ENCODE measurements at places on chromosomes 11 and 22.

- DNase-seq: no peak
Measured at GRCh38 chr11:131511794-131512193, 141.4 kb downstream of the NTM start.

GRCh38 chr22:35777335-35777975 is 59.8 kb downstream of the APOL5 start:
- DNase-seq: no peak

DNA sequence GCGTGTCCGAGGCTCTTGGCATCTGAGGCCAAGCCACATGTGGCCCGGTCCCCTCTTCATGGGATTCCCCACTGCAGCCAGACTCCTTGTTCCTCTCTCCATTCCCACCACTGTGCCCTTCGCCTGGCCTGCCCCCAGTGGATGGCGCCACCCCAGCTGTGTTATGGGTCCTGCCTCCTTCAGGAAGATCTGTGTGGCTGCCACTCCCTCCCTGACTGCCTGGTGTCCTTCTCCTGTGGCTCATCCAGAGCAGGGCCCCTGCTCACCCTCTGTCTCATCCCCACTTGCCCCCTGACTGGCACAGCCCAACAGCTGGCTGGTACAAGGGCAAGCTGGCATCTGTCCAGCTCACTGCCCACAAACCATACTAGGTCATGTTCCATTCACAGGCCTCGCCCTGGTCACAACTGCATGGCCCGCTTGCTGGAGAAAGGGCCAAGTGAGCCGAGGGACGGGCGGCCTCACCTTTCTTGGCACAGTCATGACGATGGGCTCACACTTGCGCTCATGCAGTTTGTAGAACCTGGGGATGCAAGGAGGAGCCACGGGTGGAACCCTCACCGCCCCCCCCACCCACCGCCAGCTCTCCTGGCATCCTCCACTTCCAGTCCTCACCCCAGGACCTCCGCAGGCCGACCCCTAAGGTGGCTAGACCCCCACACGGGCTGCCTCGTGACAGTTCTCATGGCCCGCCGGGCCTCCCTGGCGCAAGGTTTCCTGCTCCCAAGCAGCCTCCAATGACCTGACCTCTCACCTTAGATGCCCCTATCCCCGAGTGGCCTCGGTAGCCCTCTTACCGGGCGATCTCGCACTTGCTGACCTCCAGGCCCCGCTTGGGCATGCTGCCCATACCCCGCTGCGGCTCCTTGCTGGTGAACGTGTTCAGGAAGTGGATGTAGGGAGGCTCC is 2.1 kb upstream of the PTPRCAP start:
- DNase-seq: no peak

DNA sequence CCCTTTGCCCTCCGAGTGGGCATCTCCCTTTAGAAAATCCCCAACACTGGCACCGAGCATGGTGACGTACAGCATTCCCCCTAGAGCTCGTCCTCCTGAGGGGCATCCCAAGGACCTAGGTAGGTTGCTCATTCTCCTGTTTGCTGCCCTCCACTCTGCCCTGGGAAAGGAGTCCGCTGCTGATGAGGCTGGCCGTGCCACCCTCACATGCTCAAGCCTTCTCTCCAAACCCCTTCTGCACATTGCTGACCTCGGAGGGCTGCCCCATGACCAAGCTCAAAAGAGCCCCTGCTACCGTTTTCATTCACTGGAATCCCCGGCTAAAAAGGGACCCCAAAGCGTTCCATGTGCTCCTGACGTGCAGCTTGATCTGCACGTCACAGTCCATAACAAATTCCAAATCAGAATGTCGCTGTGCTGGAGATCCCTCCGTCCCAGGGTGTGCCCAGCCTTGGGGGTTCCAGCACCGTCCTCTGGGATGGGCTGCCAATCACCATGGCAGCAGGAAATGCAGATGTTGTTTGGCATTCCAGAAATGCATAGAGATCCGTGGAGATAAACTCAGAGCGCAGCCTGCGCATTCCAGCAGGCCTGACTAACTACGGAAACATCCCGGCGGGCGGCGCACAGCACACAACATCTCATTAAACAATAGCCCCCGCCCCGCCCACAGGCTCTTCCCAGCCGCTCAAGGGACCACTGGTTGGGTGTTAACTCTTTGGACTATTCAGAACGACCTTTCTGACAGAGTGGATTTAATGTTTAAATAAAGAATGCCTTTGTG is 26.3 kb upstream of the GNB1L start:
- peak; percentile 1 for DNase-seq

- DNase-seq: no peak
Measured at GRCh38 chr11:92140021-92140420, 84.6 kb upstream of the FAT3 start.

DNA sequence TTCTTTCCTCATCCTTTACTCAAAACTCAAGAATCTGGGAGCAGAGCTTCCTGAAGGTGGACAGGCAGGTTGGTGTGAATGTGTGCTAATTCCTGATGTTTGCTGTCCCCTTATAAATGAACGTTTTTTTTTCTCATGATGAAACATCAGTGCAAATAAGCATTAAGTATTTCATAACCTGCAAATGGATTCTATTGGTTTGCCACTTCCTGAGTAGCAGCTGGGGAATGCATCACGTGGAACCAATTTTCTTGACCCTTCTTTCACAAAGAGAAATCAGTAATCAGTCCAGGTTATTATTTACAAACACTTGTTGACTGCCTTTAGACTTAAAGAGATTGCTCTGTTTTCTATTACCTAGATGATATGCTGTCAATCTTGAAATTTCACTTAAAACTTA is 40.1 kb upstream of the SCN3B start:
- DNase-seq: no peak

DNA sequence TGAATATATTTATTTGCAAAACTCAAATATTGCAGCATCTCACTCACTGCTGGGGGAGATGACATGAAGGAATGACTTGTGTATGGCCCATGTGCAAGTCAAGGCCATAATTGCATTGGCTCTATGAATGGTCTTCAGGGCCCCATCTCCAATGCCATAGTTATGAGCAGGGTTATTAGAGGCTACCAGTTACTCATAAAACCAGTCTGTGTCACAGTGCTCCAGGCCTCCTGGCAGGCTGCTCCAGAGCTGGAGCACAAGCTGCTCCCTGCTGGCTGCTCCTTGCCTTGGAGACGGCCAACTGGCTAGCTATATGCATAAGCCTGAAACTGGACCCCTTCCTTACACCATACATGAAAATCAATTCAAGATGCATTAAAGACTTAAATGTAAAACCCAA is 145.7 kb downstream of the TRPC6 start:
- no peak for DNase-seq

- no peak for DNase-seq
Measured at GRCh38 chr11:60699284-60699691, at the start of gene MS4A8. TSS of gene MS4A8 (plus strand) at chr11:60699612. CDS start at chr11:60700861, 1,249 bp downstream.

- no peak for DNase-seq
Measured at GRCh38 chr11:85759915-85760314, 51.0 kb downstream of the SYTL2 start.

GRCh38 chr11:10892250-10892649 is 34.4 kb upstream of the ZBED5 start:
- DNase-seq: no peak

DNA sequence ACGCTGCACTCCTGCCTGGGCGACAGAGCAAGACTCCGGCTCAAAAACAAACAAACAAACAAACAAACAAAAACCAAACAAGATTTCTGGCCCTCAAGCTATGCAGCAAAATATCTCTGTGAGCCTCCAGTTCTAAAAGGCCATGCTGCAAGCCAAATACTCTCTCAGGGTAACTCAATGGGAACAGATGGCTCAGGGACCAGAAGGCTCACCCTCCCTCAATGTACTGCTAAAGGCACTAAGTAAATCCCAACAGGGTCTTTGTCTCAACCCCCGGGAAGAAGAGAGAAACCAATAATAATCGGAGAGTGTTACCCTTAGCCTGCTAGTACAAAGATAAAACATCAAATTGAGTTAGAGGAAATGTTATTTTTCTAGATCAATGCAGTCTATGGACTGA is 119.7 kb upstream of the ZC3H12C start:
- no peak for DNase-seq

DNA sequence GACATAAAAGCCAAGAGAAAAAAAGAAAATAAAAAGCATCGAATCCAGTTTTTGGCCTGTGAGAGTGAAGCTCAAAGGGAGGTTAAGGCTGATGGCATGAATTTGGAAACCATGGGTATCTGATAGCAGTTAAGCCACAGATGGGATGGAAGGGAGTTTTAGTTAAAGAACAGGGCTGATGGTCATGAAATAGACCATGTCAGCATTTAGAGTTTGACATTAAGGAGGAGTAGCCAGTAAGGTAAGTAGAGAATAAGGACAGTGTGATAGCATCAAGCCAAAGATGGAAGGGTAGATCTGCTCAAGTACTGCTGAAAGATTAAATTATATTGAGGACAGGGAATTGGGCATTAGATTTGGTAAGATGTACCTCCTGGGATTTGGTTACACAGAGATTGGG is 826.5 kb downstream of the NTM start:
- DNase-seq: no peak

DNA sequence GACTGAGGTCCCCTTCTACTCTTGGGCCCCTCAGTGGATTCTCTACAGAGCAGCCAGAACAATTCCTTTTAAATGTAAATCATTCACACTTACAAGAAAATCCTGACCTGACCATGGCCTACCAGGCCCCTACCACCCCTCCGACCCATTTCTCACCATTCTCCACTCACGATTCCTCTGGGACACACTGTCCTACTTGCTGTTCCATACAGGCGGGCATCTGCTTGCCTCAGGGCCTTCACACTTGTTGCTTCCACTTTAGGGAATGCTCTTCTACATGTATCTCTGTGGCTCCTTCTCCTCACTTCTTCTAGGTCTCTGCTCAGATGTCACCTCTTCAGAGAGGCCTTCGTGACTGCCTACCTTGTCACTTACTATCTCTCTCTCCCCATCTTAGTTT is 3.4 kb downstream of the USH1C start:
- DNase-seq: no peak

GRCh38 chr11:100741866-100742625 is 55.0 kb downstream of the ARHGAP42 start:
- no peak for DNase-seq

GRCh38 chr11:1983601-1983961 is 14.1 kb downstream of the H19 start:
- DNase-seq: no peak

DNA sequence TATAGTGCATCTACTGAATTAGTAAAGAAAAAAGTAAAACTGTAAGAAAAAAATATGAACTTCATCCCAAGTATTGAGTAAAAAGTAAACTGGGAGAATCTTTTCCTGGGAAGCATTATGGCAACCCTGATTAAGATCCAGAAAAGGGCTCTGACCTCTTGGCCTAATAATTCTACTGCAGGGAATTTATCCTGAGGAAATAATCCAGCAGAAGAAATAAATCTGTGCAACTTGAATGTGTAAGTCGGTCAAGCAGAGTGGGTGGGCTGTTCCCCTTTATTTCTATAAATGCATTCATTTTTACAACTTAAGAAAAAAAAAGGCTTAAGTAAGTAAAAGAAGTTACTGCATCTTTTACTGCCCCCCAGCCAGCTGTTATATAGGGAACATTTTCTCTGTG is 111.2 kb upstream of the PARVA start:
- DNase-seq: no peak

DNA sequence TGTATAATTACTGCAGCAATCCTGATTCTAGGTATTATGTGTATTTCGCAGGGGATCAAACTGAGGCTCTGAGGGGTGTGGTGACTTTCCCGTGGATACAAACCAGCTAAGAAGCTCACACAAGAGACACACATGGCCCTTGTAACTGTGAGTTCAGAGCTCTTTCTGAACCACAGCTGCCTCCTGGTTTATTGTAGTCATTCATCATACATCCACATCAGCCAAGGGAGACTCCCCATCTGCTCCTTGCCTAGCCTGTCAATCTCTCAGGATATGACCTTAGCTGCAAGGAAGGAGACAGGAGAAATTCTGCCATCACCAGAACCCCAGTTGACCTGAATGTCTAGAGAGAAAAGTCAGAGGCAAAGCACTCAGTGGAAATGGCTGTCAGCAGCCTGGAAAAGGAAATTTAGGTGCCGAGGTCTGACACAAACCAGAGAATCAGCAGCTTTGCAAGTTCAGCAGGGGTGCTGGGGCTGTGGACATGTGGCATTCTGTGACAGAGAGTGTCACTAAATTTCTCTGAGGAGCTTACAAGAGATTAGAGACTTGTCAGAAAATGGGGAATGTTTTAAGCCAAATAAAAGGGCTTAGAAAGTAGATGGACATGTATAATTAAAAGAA is 209.5 kb downstream of the AASDHPPT start:
- no peak for DNase-seq

GRCh38 chr11:106854429-106854828 is 163.8 kb downstream of the GUCY1A2 start:
- DNase-seq: no peak

DNA sequence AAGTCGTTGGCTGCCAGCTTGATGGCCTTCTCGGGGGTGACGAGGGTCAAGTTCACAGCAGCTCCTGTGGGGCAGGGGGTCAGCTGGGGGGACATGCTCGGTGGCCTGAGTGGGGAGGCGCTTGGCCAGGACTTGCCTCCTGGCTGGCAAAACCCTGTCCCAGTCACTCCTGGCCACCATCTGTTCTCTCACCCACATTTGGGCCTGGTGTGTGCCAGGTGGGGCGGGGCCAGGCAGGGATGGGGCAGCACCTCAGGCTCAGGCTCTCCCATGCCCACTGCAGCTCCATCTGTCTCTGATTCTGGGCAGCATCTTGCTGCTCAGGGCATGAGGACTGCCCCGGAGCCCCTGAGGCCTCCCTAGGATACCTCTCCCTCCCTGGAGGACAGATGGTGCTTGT is 3.7 kb upstream of the CEND1 start:
- no peak for DNase-seq

- DNase-seq: no peak
Measured at GRCh38 chr11:47267876-47268275, 2.1 kb upstream of the MADD start.

- no peak for DNase-seq
Measured at GRCh38 chr11:73962101-73962705, 11.4 kb downstream of the DNAJB13 start.

DNA sequence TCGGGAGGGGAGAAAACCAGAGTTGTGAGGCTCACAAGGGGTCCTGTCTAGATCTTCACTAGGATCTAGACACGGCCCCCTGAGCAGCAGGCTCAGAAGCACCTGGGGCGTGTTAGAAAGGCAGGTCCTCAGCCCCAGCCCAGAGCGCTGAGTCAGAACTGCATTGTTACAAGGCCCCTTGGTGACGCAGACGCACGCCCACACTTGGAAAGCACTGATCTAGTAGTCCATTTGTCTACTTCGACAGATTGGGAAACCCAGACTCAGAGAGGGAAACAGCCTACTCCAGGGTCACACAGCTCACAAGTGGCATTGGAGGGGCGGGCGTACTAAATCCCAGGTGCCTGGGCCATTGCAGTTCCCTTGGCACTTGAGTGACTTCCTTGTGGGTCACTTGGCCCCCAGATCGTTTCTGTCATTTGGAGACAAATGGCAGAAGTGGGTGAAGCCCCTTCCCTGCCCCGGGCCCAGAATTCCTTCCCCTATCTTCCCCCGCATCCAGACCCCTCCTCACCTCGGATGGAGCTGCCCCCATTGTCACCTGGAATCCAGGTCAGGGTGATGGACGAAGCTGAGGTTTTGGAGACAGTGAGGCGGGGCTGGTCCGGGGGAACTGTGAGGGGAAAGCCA is 110.8 kb downstream of the CEP164 start:
- DNase-seq: no peak

GRCh38 chr22:44423556-44424358 is 74.3 kb downstream of the RTL6 start:
- no peak for DNase-seq

GRCh38 chr22:24418786-24419474 is 8.5 kb upstream of the ADORA2A start:
- DNase-seq: no peak

- no peak for DNase-seq
Measured at GRCh38 chr11:36711104-36711825, 113.2 kb upstream of the RAG2 start.

- DNase-seq: no peak
Measured at GRCh38 chr11:62013537-62014476, 46.4 kb upstream of the FTH1 start.
